ENCODE measurements at places on chromosomes 1 and 21.

DNA sequence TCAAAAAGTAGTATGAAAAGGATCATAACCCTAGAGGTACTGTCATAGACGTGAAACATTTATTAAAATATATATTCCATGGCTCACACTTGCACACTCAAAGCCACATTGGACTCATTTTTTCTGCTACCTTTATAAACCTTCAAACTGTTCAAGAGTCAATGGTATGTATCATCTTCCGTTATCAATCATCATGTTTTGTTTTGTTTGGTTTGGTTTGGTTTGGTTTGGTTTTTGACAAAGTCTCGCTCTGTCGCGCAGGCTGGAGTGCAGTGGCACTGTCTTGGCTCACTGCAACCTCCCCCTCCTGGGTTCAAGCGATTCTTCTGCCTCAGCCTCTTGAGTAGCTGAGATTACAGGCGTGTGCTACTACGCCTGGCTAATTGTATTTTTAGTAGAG is 1.8 kb downstream of the IFNAR2 start:
- peak; percentile 31 for DNase-seq

- no peak for DNase-seq
Measured at GRCh38 chr21:29250636-29251035, 48.1 kb upstream of the BACH1 start.

- no peak for DNase-seq
Measured at GRCh38 chr1:1894354-1895059, 3.6 kb upstream of the GNB1 start.

- DNase-seq = no peak
Measured at GRCh38 chr1:154198756-154199562, 7.1 kb upstream of the TPM3 start.

- no peak for DNase-seq
Measured at GRCh38 chr1:229420765-229421164, 13.1 kb downstream of the ACTA1 start.

DNA sequence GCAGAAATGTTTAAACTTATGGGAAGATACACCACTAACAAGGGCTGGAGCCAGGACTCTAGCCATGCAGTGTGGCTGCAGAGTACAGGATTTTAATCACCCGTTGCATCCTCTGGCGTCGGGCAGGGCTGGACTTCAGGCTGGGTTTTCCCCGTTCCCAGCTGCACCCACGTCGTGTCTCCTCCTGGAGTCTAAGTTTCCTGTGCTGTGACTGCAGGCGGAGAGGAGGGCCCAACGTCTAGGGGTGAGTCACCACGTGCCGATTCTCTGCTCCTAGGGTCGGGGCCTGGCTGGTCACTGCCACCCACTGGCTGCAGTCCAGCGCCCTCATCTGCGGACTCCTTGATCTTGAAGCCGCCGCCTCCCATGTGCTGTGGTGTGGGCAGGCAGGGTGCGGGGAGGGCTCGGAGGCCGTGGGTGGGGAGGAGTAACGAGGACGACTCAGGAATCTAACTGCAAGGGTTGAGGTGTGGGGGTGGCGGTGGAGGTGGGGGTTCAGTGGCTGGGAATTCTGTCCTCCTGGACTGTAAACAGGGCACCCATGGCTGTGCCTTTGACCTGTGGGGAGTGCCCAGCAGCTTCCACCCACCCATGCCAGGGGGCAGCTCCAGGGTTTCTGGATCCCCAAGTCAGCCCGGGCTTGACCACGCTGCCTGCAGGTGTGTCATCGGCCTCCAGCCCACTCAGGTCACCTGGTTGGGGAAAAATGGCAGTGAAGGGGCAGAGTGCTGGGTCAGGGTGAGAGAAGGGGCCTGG is 77.8 kb downstream of the ALPL start:
- no peak for DNase-seq

DNA sequence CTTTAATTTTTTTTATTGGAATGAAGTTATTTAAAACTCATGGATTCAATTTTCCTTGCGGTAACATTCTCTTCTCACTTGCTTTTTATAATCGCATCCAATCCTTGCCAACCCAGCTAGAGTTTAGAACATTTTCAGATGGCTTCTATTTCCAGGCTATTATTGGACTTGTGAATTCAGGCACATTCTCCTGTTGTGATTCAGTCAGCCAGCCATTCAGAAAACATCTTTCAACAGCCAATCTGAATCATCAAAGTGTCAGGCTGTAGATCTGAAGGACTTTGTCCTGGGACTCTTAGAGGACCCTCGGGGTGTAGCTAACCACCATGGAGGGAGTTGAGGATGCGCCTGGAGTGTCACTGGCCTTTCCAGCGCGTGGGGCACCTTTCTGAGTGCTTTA is 92.4 kb downstream of the PRDM2 start:
- no peak for DNase-seq

- no peak for DNase-seq
Measured at GRCh38 chr1:207103892-207104373, at the start of gene C4BPA. Gene C4BPA (plus strand): TSS chr1:207104233. CDS start chr1:207113026, 8,793 bp downstream.

All from stimulated activated CD4-positive, alpha-beta T cell treated with anti-CD3 and anti-CD28 coated beads, TNF-alpha, amount 100 ng/mL, for 1 hour (primary cell).